NCI-H526 (cell line): ENCODE measurements at places on chromosomes 1 and 21.

DNA sequence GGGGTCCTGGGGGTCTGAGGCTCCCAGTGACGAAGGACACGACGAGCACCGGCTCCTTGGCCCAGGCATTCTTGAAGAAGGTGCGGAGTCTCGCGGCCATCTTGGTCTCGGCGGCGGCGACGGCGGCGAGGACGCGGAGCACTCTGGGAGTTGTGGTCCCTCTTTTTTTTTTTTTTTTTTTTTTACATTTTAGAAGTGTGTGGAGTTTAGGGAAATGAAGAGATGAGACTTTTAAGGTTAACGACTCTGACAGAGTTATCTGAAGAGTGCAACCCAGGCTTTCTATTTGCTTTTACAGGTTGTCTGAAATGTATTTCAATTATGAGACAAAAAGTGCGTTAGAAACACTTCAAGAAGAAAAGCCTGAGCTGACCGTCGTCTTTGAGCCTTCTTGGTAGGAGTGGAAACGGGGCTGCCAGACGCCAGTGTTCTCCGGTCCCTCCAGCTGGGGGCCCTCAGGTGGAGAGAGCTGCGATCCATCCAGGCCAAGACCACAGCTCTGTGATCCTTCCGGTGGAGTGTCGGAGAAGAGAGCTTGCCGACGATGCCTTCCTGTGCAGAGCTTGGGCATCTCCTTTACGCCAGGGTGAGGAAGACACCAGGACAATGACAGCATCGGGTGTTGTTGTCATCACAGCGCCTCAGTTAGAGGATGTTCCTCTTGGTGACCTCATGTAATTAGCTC, 9.7 kb downstream of the OR2B11 start:
- DNase-seq = peak; percentile 23

DNA sequence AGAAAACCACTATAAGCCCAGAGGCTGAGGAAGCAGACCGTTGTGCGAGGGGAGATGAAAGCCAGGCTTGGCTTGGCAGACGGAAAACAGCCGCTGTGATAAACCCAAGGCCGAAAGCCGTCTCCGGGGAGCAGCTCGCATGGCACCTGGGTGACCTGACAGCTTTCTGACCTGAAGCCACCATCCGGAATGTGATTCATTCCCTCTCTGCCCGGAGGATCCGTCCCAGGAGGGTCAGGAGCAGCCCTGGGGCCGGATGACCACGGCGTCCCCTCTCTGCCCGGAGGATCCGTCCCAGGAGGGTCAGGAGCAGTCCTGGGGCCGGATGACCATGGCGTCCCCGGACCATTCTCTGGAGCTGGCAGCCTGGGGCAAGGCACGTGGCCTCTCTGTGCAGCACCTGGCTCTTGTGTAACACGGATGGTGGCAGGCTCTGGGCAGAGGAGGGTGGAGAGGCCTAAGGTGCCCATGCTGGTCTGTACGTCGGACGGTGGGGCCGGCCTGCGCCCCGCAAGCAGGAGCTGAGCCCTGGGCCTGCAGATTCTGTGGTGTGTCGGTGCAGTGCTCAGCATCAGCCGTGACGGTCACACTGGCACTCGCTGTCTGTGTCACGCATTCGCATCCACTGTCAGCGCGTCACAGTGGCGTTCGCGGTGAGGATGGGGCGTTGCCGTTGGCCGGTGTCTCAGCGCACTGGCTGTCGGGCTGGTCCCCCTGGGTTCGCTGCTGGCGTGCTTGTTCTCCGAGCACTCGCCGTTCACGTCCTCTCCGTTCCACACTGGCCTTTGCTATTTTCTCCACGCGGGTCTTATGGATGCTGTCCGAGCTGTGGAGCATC, 50.3 kb downstream of the SLX9 start:
- DNase-seq = no peak

DNA sequence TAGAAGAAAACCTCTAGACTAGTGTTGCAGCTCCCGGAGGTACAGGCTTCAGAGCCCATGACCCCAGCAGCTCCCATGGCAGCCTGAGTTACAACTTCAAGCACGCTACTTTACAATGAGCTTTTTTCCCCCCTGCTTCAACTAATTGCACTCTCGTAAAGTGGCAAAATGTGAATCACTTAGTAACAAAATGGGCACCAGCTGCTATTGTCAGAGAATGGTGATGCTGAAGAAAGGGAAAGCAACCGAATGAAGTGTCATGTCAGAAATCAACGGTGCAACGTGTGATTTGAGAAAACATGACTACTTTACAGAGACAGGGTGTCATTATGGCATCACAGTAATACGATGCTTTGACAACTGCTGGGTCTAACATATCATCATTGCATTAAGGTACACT, 40.5 kb downstream of the ESRRG start:
- no peak for DNase-seq

GRCh38 chr1:102435483-102435882, 438.8 kb upstream of the OLFM3 start:
- DNase-seq = no peak

- no peak for DNase-seq
Measured at GRCh38 chr1:31421371-31422040, 8.5 kb downstream of the SERINC2 start.

- DNase-seq = no peak
Measured at GRCh38 chr1:173364827-173365226, 112.3 kb upstream of the PRDX6 start.

GRCh38 chr1:215141460-215141859, 58.9 kb downstream of the KCNK2 start:
- DNase-seq = no peak

GRCh38 chr1:53505401-53505800, 46.2 kb downstream of the DMRTB1 start:
- DNase-seq = no peak

- peak; percentile 88 for DNase-seq
Measured at GRCh38 chr21:33362044-33362555, 37.3 kb downstream of the IFNAR1 start.

GRCh38 chr1:64496606-64497005, 26.7 kb downstream of the CACHD1 start:
- no peak for DNase-seq

DNA sequence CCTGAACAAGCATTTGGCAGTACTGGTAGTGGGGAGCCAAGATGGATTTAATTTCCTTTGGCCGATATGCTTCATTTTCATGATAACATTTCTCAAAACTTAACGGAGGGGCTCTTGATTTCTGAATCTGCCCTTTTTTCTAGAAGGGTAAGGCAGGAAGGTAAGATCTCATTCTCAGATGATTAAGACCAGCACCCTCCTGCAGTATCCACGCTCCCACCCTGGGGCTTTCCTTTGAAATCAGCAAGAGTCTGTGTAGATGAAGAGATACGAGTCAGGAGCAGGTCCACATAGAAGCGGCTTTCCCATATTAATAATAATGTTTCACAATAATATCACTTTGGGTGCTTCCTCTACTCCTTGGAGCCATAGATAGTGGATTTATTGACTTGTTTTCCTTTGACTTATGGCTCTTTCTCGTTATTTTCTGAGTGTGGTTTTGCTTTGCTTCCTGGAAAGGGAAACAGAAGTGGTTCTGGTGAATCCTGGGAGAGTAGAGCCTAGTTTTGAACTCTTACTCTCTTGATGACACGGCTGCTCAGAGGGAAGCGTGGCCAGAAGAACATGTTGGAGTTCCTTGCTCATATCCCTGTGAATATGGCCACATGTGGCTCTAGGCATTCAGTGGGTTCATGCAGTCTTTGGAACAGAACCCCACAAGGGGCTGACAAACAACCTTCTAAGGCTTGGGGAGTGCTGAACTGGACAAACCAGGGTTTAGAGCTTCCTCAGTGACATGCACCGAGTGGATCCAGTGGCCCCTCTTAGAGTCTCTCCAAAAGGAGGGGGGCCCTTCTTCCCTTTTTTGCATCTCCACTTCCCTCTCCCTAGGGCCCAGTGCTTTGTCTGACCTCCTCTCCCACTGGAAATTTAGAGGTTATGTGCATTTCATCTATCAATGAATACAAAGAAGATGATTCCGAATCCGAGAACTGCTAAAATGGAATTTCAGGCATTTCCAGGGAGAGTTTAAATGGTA, 195.7 kb downstream of the DYRK1A start:
- no peak for DNase-seq

DNA sequence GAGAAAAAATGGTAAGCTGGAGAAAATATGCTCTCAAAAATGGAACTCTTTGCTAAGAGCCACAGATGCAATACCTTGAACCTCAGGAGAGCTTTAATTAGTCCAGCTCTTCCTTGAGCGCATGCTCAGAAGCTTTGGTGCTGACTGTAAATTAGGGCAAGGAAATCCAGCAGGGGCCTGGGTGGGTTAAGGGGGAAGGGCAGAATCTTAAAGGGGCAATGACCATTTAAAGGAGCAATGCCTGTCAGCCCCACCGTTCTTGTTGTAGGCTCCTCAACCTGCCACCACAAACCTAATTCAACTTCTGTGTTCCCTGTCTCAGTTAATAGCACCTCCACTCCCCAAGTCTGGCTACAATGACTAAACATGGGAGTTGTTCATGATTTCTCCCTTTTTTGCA, 6.8 kb upstream of the SLC22A15 start:
- peak; percentile 50 for DNase-seq

- DNase-seq = no peak
Measured at GRCh38 chr21:25081096-25081495, 526.2 kb downstream of the MRPL39 start.

- DNase-seq = no peak
Measured at GRCh38 chr21:26055010-26055409, 115.6 kb downstream of the APP start.

- DNase-seq = no peak
Measured at GRCh38 chr1:95067568-95067967, 5.2 kb downstream of the ALG14 start.

GRCh38 chr1:29633771-29634170, 397.4 kb downstream of the PTPRU start:
- DNase-seq = no peak

DNA sequence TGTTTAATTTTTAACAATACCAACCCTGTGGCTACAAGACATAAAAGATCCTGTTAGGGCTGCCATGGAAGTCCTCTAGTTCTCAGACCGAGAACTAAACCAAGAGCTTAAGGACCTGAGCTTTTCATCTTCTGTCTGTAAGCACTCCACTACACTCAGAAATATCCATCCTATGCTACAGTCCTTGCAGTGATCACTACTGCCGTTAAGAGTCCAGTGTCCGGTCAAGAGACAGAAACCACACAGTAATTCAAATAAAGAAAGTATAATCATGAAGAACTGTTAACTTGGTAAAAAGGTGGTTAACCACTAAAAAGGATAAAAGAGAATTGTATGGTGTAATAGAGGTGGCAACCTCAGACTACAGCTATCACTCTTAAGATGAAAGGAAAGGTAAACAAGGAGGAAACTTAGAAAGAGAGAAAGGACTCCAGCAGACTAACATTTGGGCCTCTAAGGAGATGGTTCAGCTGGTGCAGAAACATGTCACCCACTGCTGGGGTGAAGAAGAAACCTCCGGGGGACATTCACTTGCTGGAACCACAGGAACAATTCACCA, 22.1 kb upstream of the PRDX6 start:
- DNase-seq = no peak

DNA sequence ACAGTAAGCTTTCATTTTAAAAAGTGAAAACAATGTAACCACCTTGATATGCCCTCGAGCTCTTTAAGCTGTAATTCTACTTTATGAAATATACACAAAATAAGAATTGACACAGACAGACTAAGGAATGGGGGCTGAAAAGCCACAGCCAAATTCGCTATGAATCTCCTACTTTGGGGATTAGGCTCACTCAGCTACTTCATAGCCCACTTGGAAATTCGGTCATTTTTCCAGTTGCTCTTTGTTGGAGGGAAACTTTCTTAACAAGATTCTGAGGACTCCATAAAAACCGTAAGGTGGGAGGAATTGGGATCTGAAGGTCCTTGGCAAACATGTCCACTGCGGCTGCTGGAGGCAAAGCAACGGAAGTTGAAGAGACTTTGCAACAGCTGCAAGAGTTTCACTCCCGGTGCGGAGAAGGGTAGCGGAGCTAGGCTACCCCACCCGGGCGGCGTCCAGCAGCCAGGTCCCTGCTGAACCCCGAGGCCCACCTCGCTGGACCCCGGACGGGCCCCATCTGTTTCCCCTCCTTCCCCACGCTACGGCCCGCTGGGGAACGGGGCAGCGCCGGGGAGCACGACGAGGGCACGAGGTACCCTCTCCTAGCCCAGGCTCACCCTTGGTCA, 634 bp downstream of the MYCBP start:
- no peak for DNase-seq
